AG04450 (cell line): ENCODE measurements at places on chromosomes 1 and 21.

DNA sequence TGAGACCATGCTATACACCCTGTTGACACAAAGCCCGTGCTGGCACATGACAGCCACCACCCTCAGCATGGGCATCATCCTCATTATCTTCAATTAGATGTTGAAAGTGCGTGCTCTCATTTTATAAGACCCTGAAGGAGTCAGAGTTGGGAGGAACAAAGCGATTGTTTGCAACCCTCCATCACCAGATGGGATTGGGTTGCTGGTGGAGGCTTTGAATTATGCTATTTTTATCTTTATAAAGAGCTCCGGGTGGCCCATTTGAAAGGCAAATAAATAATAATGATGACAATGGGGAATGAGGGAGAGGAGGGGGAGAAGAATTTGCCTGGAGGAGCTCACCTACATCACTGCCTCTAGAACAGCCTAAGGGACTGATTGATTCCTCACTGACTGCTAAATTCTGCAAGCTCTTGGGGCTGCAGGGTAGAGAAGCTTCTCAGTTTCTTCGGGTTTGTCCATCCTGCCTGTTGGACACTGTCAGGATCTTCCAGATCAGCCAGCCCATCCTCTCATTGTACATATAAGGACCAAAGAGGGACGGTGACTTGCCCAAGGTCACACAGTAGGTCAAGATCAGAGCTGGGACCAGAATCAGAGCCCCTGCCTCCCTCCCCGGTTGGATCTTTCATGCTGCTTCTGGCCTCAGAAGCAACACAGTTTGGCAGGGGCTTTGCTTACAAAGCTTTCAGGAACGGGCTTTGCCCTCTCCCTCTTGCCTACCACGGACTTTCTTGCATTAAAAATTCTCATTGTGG, 130.9 kb upstream of the ZBTB40 start:
- DNase-seq = no peak

- DNase-seq = no peak
Measured at GRCh38 chr1:190579552-190580193, 102.0 kb upstream of the BRINP3 start.

GRCh38 chr1:154567386-154568156, at the start of gene CHRNB2:
Gene CHRNB2 (plus strand): TSS chr1:154567778. CDS start chr1:154568045, 267 bp downstream.
- no peak for DNase-seq

DNA sequence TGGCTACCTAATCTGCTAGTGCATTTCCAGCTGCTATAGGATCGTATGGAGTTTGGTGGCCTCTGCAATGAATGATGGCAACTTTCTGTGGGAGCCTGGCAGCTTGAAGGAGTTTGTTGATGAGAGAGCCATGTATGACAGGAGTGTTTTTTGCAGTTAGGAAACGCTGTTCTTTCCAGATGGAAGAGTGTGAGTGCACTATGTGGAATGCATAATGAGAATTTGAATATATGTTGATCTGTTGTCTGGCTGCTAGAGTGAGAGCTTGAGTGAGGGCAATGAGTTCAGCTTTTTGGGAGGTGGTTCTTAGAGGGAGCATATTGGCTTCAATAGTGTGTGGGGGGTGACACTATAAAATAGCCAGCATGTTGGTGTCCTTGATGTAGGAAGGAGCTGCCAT, 51.0 kb upstream of the APOBEC4 start:
- DNase-seq = no peak

- DNase-seq = no peak
Measured at GRCh38 chr1:46517010-46517600, 27.5 kb downstream of the DMBX1 start.
